ENCODE measurements at places on chromosomes 13 and 19.

DNA sequence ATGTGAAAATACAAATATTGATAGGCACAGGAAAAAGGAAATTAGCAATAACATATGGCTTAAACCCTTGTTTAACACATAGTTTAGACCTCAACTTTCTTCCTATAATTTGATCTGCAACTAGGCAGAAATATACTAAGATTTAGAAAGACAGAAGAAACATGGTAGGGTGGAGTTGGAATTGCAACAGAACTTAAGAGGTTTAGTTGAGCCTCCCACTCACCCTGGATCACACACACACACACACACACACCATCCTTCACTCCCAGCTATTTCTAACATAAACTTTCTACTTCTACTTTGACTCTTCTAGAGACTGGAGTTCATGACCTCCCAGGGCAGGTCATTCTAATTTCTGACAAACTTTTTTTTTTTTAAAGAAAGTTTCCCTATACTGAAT is 47.4 kb downstream of the FLT3 start:
- no peak for DNase-seq

GRCh38 chr13:49450105-49450819 is 6.2 kb downstream of the SETDB2 start:
- no peak for DNase-seq

GRCh38 chr13:99320693-99321481 is 13.7 kb upstream of the GPR183 start:
- no peak for DNase-seq

- DNase-seq, result no peak
These were observed 5.9 kb downstream of the ANGPTL6 start for GRCh38 chr19:10096615-10096963.

DNA sequence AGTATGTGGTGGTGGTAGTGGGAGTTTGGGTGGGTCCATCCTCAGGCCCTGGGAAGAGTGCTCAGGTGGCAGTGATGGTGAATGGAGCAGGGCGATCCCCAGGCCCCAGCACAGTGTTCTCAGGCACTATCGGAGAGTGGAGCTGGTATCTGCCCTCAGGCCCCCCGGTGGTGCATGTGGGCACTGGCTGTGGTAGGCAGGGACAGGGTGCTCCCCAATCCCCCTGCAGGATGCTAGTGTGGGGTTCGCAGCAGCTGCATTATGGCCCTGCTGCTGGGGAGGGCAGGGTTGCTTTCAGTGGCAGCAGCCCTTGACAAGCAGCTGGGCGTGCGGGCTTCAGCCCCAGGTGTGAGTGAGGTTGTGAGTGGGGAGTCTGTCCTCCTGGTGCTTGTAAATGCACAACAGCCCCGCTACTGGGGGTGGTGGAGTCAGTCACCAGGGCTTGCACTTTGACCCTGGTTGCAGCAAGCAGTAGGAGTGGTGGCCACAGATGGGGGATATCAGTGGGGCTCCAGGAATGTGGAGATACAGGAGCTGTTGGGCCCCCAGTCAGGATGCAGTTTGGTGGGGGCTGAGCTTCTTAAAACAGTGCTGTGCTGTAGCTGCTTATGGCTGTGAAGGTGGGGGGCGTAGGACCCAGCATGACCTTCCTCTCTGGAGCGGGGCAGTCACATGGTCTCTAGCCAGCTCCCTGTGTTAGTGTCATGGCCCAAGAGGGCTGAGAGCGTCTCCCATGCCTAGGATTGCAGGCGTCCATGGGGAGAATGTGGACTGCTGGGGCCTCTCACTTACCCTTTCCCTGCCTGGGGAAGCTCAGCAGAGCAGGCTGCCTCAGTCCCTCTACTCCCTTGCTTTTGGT is 38.7 kb upstream of the ARHGEF7 start:
- DNase-seq, result no peak

- DNase-seq, result no peak
These were observed 647.2 kb upstream of the KLHL1 start for GRCh38 chr13:70755456-70755855.

DNA sequence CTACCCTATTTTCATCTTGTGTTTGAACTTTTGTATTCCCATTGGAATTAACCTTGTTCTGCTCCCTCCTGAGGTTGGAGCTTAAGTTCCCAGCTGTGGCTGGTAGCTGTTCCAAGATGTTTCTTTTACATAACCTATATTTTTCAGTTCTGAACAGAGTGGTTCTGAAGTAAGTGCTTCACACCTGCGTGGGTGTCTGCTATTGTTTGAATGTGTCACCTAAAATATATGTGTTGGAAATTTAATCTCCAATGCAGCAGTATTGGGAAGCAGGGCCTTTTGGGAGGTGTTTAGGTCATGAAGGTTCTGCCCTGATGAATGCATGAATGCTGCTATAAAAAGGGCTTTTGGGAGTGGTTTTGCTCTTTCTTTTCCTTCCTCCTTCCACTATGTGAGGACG is 123.8 kb downstream of the LACC1 start:
- no peak for DNase-seq

- DNase-seq, result no peak
These were observed 124.0 kb downstream of the STOML3 start for GRCh38 chr13:38866649-38867048.

- DNase-seq, result no peak
These were observed 474 bp upstream of the IFT88 start for GRCh38 chr13:20566468-20566897.

- DNase-seq, result no peak
These were observed 34.6 kb downstream of the SLC15A1 start for GRCh38 chr13:98717891-98718290.

GRCh38 chr13:52793515-52794061 is 54.0 kb upstream of the CNMD start:
- no peak for DNase-seq

DNA sequence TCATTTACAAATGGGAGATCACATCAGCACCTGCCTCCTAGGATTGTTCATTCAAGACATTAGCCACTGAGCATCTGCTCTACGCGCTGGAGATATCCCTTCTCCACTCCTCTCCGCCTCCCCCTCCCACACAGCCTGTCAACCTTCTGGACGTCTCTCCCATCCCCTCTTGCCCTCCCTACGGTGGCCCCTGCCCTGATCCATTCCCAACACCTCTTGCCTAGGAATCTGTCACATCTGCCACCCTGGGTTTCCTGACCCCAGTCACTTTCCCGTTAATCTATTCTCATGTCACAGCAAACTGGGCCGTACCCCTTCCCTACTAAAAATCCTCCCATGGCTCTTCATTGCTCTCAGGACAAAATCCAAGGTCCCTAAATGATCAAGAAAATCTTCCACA is 10.3 kb downstream of the DYRK1B start:
- no peak for DNase-seq

Measured in stimulated activated CD4-positive, alpha-beta T cell treated with anti-CD3 and anti-CD28 coated beads, Interleukin-4, amount 100 ng/mL, for 4 hours (primary cell).